ENCODE measurements at places on chromosomes 2 and 18. TPM values are rescaled to one million over a fixed set of nuclear protein-coding genes. Genes with fewer than 3 reads are reported as not detected.

Gene SMAD2
- total RNA-seq = 62.2 TPM

Gene CYTIP
- total RNA-seq = 1.9 TPM

Gene RTTN
- total RNA-seq = 8.8 TPM

Gene NOSTRIN
- 10.2 TPM for total RNA-seq

Gene APOB
- total RNA-seq = 4.6 TPM

Gene DSEL
- 3.4 TPM for total RNA-seq

Gene ZSWIM2
- total RNA-seq = not detected

Gene SLC4A1AP
- 25.6 TPM for total RNA-seq

Gene CCDC121
- 5.3 TPM for total RNA-seq

Gene ASXL3
- total RNA-seq = 2.3 TPM

Gene MRO
- total RNA-seq = 6.9 TPM

Gene EFR3B
- 6.3 TPM for total RNA-seq

Gene NEMP2
- total RNA-seq = 1.9 TPM

Measured in heart left ventricle (tissue), 16 donors.